ENCODE measurements at places on chromosomes 3 and 15. TPM values are rescaled to one million over a fixed set of nuclear protein-coding genes. Genes with fewer than 3 reads are reported as not detected.

The MNS1 gene
- polyA plus RNA-seq = 0.29 TPM

GRCh38 chr3:169311381-169311780 lies 352.1 kb downstream of the MECOM start:
- H3K4me3 ChIP-seq = no peak overlapping the region
- H3K27me3 ChIP-seq = no peaks in the 10 kb centered on the region
- no peak overlapping the region for H3K27ac ChIP-seq
- no peaks in the 10 kb centered on the region for H3K4me1 ChIP-seq
- DNase-seq = no peak
- H3K36me3 ChIP-seq = no peaks in the 10 kb centered on the region

DNA sequence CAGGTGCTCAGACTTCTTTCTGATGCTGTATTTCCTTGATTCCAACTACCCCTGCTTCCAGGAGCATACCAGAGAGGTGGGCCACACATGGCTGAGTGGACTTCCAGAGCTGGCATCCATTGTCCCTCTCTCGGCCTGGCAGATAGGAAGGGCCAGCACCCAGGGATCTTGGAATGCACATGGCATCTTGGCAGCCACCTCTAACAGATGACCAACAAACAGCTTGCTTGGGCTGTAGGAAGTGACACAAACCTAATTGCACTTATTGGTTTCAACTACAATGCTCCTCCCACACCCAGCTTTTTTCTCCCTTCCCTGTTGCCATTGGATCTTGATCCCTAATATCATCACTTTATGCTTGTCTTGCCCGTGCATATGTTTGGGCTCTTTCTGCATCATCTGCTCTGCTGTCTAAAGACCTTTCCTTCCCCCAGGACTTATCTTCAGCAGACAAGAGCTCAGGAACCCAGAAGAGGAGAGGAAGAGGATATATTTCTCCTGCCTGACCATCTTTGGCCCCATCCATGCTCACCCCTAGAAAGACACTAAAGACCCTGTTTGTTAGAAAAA lies 294.6 kb downstream of the NTRK3 start:
- H3K27me3 ChIP-seq = no peaks in the 10 kb centered on the region
- H3K4me3 ChIP-seq = no peak overlapping the region
- H3K27ac ChIP-seq = no peak overlapping the region
- H3K36me3 ChIP-seq = no peaks in the 10 kb centered on the region
- H3K4me1 ChIP-seq = no peaks in the 10 kb centered on the region

- H3K4me1 ChIP-seq = peaks cover 18% of the 10 kb centered on the region
- no peak for DNase-seq
- no peak overlapping the region for H3K27ac ChIP-seq
- H3K4me3 ChIP-seq = no peak overlapping the region
Measured at GRCh38 chr15:81296673-81297072, 27.3 kb downstream of the STARD5 start.

- peak overlapping the region; percentile 60 for H3K4me3 ChIP-seq
- peak; percentile 57 for DNase-seq
- H3K27ac ChIP-seq = peak overlapping the region; percentile 91
- no peaks in the 10 kb centered on the region for H3K27me3 ChIP-seq
- peaks cover 16% of the 10 kb centered on the region for H3K4me1 ChIP-seq
Measured at GRCh38 chr3:125647318-125648014, 52.2 kb upstream of the OSBPL11 start.

DNA sequence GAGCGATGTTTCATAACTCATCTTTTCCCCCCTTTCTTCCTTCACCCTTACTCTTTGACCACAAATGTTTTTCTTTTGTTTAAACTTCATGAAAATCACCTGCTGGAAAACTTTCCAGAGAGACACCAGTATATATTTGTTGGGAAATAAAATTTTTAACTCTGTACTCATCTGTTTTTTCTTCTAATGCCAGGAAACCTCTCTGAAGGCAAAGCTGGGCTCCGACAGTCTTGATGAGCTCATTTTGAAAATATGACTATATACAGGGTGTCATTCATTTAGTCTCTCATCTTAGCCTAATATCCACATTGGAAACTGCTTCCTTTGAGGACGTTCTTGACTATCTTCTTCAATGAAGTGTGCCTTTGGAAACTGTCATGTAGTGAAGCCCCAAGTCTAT lies 339.6 kb upstream of the ROBO2 start:
- no peaks in the 10 kb centered on the region for H3K36me3 ChIP-seq
- no peak for DNase-seq
- no peaks in the 10 kb centered on the region for H3K27me3 ChIP-seq
- no peaks in the 10 kb centered on the region for H3K4me1 ChIP-seq
- no peak overlapping the region for H3K4me3 ChIP-seq
- no peak overlapping the region for H3K27ac ChIP-seq

DNA sequence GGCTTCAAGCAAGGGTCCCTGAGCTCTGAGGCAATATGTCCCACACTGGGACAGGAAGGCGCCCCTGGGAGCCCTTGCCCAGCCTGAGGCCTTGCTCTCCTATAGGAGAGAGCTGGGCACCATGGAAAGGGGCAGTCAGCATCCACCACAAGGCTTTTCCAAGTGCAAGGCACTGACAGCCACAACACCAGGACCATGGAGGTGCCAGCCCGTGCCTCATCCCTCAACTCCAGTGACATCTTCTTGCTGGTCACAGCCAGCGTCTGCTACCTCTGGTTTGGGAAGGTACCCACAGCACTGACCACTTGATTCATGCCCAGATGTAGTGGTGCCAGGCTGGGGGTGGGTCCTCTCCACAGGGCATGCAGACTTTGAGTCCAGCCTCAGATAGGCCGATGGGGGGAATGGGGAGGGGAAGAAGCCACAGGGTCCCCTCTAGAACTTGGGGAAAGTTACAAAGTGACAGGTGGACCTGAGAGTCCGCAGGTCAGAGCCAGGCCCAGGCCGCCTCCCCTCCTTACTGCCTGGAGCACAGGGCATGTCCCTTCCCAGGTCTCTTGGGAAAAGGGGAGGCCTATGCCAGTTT lies 11.8 kb downstream of the VILL start:
- no peak overlapping the region for H3K27ac ChIP-seq
- H3K27me3 ChIP-seq = no peaks in the 10 kb centered on the region
- no peak for DNase-seq
- no peak overlapping the region for H3K4me3 ChIP-seq
- H3K36me3 ChIP-seq = peaks cover 6% of the 10 kb centered on the region

The HEMK1 gene
- polyA plus RNA-seq = 12.9 TPM

DNA sequence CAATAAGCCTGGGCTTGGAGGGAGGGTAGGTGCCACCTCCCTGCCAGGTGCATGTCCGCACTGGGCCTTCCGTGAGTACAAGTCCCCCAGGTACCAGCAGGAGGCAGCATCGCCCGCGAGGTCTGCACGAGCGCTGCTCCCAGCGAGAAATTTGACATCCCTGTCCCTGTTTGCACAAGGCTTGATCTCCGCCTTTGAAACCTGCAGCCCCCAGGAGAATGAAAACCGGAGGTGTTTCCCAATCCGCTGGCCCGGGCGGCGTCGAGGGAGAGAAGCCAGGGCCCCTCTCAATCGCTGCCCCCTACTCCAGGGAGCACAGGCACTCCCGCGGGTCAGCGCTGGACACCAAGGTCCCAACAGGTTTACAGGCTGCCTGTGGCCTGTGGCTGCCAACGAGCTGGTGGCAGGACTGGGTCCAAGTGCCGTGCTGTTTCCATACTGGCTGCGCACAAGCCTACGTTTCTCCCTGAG lies 961 bp downstream of the HAPLN3 start:
- no peaks in the 10 kb centered on the region for H3K27me3 ChIP-seq
- H3K36me3 ChIP-seq = no peaks in the 10 kb centered on the region
- H3K4me1 ChIP-seq = peaks cover 19% of the 10 kb centered on the region

The SPINK8 gene
- polyA plus RNA-seq = not detected

- peaks cover 5% of the 10 kb centered on the region for H3K4me1 ChIP-seq
- H3K36me3 ChIP-seq = no peaks in the 10 kb centered on the region
- no peaks in the 10 kb centered on the region for H3K27me3 ChIP-seq
Measured at GRCh38 chr3:127651516-127652172, 21.1 kb upstream of the ABTB1 start.

DNA sequence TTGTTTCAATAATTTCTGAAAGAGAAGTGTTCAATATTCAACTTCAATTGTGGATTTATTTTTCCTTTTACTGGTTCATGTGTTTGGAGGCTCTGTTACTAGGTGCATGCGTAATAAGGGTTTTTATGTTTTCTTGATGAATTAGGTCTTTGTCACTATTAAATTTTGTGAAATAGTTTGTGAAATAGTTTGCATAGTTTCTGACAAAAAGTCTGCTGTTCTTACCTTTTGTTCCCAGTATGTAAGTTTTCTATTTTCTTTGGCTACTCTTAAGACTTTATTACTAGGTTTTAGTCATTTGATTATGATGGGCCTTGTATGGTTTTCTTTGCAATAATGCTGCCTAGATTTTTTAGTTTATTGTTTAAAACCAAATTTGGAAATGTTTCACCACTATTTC lies 38.0 kb downstream of the MEF2A start:
- H3K36me3 ChIP-seq = peaks cover 3% of the 10 kb centered on the region
- no peaks in the 10 kb centered on the region for H3K27me3 ChIP-seq
- peaks cover 15% of the 10 kb centered on the region for H3K4me1 ChIP-seq
- H3K27ac ChIP-seq = no peak overlapping the region

DNA sequence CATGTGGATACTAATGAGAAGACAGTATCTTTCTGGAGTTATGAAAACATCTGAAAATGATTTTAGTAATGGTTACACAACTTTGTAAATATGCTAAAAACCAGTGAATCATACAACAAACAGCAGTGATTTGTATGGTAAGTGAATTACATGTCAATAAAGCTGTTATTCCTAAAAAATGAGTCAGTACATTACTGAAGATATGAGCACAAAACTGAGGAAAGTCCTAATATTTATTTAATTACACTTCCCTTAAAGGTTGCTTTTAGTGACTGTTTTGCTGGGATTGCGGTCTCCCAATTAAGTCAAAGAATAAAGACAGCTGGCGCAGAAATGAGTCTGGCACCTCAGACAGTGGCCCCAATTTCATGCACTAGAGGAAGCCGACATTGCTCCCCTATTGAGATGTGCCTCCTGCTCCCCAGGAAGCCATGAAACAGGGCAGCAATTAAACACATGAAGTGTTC lies 50.9 kb upstream of the FSIP1 start:
- H3K4me3 ChIP-seq = no peak overlapping the region
- DNase-seq = no peak
- H3K4me1 ChIP-seq = peaks cover 3% of the 10 kb centered on the region
- H3K27me3 ChIP-seq = no peaks in the 10 kb centered on the region
- H3K36me3 ChIP-seq = no peaks in the 10 kb centered on the region

DNA sequence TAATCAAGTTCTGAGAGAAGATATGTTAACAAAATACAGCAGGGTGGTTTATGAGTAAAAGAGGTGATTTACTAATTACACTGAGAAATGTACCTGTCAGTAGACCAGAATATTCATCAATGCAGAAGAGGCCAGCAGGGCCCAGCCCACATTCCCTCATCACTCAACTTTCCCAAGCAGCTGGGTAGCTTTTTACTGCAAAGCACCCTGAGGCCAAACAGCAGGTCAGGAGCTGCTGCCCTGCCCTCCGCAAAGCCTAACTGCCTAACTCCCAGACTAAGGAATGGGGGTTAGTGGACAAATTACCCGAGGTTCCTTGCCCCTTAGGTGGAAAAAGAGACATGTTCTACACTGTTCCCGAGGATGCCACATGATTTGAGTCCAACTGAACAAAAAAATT lies 108.2 kb downstream of the TBL1XR1 start:
- peaks cover 3% of the 10 kb centered on the region for H3K36me3 ChIP-seq
- H3K4me3 ChIP-seq = no peak overlapping the region
- H3K27ac ChIP-seq = no peak overlapping the region
- H3K4me1 ChIP-seq = peaks cover 4% of the 10 kb centered on the region
- DNase-seq = no peak

The ACY1 gene
- polyA plus RNA-seq = 76.6 TPM

The TBC1D23 gene
- polyA plus RNA-seq = 35.3 TPM

GRCh38 chr3:64270866-64271260 lies 45.6 kb upstream of the PRICKLE2 start:
- H3K27me3 ChIP-seq = no peaks in the 10 kb centered on the region
- H3K36me3 ChIP-seq = no peaks in the 10 kb centered on the region
- peaks cover 15% of the 10 kb centered on the region for H3K4me1 ChIP-seq
- DNase-seq = no peak
- no peak overlapping the region for H3K4me3 ChIP-seq

DNA sequence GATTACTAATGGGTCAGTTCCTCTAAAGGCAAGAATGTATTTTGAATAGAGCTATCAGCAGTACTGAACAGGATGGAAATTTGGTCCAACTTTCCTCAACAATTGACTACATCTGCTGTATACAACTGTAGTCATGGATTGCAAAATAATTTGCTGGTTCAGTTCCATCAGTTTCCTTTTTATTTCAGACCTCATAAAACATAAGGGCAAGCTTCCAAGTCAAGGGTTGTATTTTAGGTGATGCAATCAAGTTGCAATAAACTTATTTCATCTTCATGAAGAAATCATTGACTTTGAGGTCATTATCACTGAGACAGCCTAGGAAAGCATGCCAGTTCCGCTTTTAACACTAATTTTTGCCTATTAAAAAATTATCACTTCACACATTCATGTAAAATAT lies 90.4 kb upstream of the TSEN2 start:
- no peak for DNase-seq
- no peak overlapping the region for H3K4me3 ChIP-seq
- peaks cover 7% of the 10 kb centered on the region for H3K27me3 ChIP-seq

- H3K27ac ChIP-seq = no peak overlapping the region
- no peaks in the 10 kb centered on the region for H3K4me1 ChIP-seq
- H3K27me3 ChIP-seq = no peaks in the 10 kb centered on the region
Measured at GRCh38 chr15:31273258-31273941, 53.2 kb upstream of the KLF13 start.

DNA sequence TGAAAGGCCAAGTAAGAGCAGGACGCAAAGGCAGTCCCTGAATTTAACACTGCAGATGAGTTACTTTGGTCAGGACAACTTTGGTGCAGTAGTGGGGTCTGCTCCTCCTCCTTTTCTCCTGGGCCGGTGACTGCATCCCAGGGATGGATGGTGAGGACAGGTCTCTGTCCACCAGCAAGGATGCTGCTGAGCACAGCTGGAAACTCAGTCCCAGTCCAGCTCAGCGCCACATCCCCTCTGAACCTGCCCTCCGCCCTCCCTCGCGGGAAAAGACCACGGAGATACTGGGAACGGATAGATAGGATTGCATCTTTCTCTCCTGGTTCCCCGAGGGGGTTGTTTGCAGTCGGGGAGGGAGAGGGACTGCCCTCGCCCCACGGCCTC lies 13.8 kb downstream of the GRAMD2A start:
- peaks cover 17% of the 10 kb centered on the region for H3K4me1 ChIP-seq
- H3K27ac ChIP-seq = no peak overlapping the region
- H3K27me3 ChIP-seq = no peaks in the 10 kb centered on the region
- DNase-seq = no peak

The AKAP13 gene
- polyA plus RNA-seq = 16.7 TPM

- H3K36me3 ChIP-seq = no peaks in the 10 kb centered on the region
- H3K27ac ChIP-seq = no peak overlapping the region
- no peak overlapping the region for H3K4me3 ChIP-seq
- DNase-seq = no peak
- H3K27me3 ChIP-seq = no peaks in the 10 kb centered on the region
Measured at GRCh38 chr3:143294188-143294587, 174.6 kb downstream of the CHST2 start.

DNA sequence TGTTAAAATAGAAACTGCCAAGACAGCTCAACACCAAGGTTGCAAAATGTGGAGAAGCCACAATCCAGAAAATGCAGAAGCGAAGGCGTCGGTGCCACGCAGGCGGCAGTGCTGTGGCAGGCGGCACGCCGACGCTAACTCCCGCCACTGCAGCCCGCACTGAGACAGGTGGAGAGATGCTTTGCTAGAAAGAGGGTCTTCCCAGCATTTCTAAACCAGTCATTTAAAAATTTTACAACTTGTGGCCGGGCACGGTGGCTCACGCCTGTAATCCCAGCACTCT lies 23.2 kb downstream of the CYFIP1 start:
- no peak overlapping the region for H3K27ac ChIP-seq
- no peak for DNase-seq
- H3K4me1 ChIP-seq = peaks cover 4% of the 10 kb centered on the region
- H3K4me3 ChIP-seq = no peak overlapping the region
- no peaks in the 10 kb centered on the region for H3K27me3 ChIP-seq
- H3K36me3 ChIP-seq = no peaks in the 10 kb centered on the region
